Activated naive CD8-positive, alpha-beta T cell treated with anti-CD3 and anti-CD28 coated beads, Interleukin-2, amount 50 U/mL, for 16 hours (primary cell): ENCODE measurements at places on chromosomes 11 and 22.

DNA sequence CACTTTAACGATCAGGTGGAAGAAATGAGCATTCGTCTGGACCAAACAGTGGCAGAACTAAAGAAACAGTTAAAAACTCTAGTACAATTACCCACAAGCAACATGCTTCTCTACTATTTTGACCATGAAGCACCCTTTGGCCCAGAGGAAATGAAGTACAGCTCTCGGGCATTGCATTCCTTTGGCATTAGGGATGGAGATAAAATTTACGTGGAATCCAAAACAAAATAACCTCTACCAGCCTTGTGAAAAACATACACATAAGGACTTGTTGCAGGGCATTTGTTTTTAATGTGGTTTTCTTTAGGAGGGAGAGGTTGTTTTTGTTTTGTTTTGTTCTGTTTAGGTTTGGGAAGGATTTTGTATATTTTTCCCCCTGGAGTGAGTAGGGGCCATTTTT is 14.2 kb upstream of the TECTA start:
- no peak for DNase-seq

GRCh38 chr11:34960277-34960676 is 43.9 kb downstream of the PDHX start:
- DNase-seq: no peak

GRCh38 chr11:65008016-65008415 is 5.9 kb upstream of the ARL2 start:
- DNase-seq: no peak

GRCh38 chr11:1310318-1310687 is 871 bp upstream of the TOLLIP start:
- DNase-seq: no peak

DNA sequence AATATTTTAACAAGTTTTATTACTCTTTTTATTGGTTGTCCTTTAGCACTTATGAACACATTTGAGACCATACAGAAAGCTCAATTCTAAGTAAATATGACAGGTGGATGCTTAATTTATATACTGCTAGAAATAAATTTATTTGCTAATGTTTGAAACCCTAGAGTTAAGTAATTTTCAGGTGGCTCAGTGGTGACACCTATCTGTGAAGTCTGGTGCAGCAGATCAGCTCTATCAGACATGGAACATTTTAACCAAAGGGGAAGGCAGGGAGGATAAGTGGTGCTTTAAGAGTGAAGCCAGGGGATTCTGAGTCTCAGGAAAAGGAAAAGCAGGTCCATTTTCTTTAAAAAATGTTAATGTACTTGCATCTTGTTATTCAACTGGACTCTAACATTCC is 175.8 kb downstream of the DSCAML1 start:
- DNase-seq: no peak

DNA sequence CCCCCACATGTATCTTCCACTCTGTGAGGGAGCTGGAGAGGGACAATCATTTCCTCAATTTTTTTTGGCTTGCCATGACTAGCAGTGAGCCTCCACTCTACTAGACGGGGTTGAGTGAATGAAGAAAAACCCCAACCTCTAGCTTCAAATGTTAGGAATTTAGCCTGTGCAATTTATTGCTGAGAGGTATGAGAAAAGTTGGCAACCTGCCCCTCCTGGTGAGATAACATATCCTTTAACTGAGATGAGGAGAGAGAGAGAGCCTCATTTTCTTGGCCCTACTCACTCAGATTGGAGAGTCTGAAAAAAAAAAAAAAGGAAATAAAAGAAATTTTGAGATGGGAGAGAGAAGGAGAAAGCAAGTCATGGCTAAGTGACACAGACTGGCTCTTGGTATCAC is 218.2 kb upstream of the CARD18 start:
- no peak for DNase-seq

DNA sequence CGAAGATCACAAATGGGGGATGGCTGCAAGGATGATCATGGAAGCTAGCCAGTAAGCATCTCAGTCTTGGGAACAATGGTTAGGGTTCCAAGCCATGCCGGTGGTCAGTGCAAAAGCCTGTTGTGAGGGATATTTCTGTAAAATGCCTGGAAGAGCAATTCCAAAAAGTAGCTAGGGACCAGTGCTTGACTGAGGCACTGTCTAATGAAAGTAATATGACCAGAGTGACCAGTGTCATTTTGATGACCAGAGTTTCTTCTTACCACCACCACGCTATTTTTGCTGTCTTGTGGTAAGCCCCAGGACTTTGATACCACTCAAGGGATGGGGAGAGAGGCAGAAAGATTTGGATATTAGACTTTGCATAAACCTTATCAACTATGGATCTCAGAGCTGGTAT is 18.4 kb downstream of the GDPD4 start:
- DNase-seq: no peak

DNA sequence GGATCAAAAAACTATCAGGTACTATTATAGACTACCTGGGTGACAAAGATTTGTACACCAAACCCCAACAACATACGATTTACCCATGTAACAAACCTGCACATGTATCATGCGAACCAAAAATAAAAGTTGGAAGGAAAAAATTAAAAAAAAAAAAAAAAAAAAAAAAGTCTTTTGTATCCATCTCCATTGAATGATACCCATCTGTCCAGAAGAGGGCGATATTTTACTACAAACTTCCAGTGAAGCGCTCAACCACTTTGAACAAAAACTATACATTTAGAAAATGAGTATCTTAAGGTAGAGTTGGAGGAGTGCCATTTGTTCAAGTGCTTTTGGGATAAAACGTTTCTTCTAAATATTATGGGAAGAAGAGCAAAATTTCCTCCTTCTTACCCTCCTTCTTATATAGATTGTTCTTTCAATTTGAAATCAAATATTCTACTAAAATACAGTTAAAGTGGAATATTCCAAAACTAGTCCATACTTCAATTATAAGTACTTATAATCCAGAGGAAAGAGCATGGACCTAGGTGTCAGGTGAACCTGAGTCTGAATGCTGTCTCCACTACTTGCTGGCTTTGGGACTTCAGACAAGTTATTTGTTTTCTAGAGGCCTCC is 23.3 kb downstream of the ARL14EP start:
- no peak for DNase-seq

DNA sequence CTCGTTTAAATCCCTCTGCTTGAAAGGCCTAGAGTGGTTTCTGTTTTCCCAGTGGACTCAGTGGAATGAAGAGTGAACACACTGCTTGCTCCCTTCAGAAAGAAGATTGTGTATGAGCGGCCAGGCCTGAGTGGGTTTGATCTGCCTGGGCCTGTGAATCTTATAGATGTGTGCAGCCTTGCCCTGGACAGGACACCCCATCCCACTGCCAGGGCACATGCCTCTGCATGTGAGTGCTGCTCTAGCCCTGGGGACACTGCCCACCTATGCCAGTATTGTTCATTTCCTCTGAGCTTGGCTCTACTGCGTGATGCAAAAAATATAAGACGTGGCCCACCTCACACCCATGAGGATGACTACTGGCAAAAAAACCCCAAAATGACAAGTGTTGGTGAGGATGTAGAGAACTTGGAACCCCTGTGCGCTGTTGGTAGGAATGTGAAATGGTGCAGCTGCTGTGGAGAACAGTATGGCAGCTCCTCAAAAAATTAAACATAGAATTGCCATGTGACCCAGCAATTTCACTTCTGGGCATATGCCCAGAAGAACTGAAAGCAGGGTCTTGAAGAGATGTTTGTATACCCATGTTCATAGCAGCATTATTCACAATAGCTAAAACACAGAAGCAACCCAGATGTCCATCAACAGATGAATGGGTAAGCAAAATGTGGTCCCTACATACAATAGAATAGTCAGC is 27.3 kb upstream of the NECTIN1 start:
- DNase-seq: no peak

- DNase-seq: no peak
Observed at GRCh38 chr22:45740236-45740635, 68.6 kb downstream of the ATXN10 start.

- DNase-seq: no peak
Observed at GRCh38 chr11:80720295-80720694, 1279.5 kb upstream of the TENM4 start.

DNA sequence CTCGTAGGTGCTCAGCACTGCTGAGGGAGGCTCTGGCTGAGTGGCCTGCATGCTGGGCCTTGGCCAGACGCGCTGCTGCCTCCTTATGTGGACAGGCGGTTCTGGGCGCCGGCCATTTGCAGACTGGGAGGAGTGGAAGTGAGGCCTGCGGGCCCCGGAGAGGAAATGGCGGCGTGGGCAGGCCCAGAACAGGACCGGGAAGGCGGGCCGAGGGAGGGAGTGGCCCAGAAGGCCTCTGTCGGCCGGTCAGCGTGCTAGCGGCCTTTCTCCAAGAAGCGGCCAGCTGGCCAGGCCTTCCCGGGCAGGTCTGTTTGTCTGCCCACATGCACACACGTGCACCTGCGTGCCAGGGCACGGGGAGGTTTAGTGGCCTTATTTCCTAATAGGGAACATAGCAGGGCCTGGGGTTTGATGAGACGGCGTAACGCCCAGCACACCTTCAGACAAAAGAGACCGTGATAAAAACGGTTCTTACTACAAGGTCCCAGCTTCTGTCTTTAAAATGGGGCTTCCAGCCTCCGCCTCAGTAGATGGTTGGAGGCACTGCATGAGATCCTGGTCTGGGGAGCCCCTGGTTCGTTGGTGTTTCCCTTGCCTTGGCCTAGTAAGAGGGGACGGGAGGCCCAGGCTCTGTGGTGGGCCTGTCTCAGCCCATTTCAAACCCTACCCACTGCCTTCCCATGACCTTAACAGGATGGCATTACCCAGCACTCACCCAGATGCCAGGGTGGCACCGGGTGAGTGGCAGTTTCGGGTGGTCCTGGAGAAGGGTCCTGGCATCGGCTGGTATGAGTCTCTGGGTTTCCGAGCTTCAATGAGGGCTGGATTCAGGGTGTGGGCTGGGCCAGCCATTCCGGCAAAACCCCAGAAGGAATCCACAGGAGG is 65.1 kb upstream of the PPARA start:
- DNase-seq: no peak

DNA sequence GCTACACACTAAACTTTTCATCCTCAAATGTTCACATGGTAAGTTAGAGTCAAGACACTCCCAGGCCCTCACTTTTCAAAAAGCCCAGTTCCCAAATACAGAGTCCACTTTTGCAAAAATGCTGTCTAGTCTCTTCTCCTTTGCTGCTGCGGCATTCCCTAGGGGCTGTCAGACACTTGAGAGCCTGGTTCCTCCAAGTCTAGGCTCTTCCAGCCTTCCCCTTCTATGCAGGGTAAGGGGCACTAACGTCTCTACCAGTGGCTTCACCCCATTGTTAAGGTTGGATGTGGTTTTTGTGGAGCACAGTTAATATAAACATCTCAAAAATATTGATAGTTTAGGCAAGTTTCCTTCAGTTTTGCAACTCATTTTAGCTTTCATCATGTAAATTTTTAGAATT is 181.5 kb downstream of the KIF18A start:
- no peak for DNase-seq

DNA sequence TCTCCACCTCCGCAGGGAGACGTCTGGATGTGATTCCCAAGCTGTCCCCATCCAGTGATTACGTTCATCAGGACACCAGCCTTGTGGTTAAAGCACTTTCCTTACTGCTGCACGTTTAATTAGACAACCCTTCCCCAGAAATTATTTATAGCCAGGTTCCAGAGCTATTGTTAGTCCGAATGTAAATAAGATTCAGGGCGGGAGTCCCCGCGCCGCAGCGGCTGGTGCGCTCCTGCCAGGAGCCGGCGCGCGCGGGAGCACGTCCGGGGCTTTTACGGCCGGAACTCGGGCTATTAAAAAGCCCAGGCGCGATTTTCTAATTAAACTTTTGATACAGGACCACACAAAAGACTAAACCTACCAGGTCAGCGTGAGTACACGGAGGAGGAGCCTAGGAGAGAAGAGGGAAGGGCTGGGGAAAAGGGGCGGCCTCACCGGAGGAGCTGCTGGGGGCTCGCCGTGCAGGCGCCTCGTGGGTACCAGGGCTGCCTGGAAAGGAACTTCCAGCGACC is 538.3 kb downstream of the OPCML start:
- DNase-seq: no peak

- no peak for DNase-seq
Observed at GRCh38 chr11:105152560-105152959, 13.0 kb upstream of the CARD18 start.

- DNase-seq: no peak
Observed at GRCh38 chr11:114255289-114255688, 40.9 kb upstream of the NNMT start.

DNA sequence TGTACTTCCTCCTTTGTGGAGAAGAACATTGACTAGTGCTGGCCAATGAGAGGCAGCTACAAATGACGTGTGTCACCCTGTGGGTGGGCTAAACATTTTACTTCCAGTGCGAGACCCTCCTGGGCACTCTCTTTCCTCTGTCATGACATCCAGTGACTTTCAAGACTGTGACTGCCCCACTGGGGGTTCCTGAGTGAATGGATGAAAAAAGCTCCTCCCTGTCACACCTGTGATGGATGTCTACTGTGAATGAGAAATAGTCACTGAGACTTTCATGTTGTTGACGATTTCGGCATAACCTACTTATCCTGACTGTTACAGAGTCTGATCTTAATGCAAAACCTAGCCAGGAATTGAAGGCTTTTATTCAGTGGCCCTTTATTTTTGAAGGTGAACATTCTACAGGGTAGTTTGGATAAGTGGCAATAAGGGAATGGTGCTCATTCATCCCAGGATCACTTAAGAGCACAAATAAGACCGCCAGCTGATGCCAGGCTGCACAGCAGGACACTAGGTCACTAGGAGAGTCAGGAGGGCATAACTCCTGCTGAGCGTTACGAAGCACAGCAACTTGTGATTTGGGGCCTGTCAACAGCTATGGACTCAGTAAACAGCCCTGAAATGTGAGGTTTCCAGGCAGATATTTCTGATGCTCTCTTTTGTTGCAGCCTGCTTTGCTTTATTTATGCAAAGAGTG is 636.6 kb downstream of the NTM start:
- no peak for DNase-seq

GRCh38 chr11:64659417-64660144 is 63.4 kb downstream of the NRXN2 start:
- no peak for DNase-seq
